Naive thymus-derived CD4-positive, alpha-beta T cell (primary cell): ENCODE measurements at places on chromosomes 6 and 20. TPM values are rescaled to one million over a fixed set of nuclear protein-coding genes. Genes with fewer than 3 reads are reported as not detected.
A peak's percentile ranks its signal among the peaks of the same experiment; 100 is the strongest.

SLC22A2 gene
- not detected for total RNA-seq

MCHR2 gene
- not detected for total RNA-seq

CPNE5 gene
- 1.9 and 2.6 TPM in 2 replicates for total RNA-seq

HS3ST5 gene
- not detected for total RNA-seq

MYB gene
- total RNA-seq: 14.2 TPM

TNNC2 gene
- 1.4 TPM for total RNA-seq

CYB5R4 gene
- total RNA-seq: 24.9 and 28.9 TPM in 2 replicates

FAM184A gene
- 9.8 TPM for total RNA-seq

ZC3H12D gene
- total RNA-seq: 67.9 TPM

PAX1 gene
- total RNA-seq: not detected

PSORS1C2 gene
- not detected in 2 replicates for total RNA-seq

SALL4 gene
- not detected for total RNA-seq

TFAP2A gene
- total RNA-seq: not detected

GRCh38 chr6:154773610-154774089 lies 40.4 kb downstream of the SCAF8 start:
- no peak for DNase-seq

- no peak for DNase-seq
Observed at GRCh38 chr6:14838133-14838583, 407.7 kb upstream of the JARID2 start.

DNA sequence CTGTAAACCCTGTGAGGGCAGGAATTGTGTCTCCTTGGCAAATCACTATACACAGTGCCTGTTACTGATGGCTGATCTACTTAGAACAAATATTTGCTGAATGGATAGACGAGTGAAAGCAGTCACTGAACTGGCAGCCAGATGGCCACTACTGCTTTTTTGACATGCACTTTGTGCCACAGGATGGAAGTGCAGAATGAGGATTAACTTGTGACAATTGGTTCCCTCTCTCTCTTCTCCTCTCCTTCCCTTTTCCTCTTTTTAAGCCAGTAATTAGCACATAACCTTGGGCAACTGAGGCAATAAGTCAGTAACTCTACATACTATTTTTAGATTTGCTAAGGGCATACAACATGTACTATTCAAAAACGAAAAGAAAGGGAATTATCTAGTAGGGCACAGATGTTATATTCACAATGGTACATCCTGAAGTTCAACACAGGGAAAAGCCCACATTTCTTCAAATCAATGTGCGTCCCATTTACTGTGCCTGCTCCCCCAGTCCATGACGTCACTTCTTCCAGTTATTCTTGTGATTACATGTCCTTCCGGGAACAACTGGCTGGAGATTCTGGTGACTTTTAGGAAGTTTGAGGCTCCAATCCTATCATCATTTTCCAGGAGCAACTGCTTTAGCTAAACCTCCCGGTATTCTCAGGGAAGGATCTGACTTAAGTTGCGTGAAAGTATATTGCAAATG lies 17.0 kb upstream of the RPS6KA2 start:
- DNase-seq: no peak

- peak; percentile 49 for DNase-seq
Observed at GRCh38 chr6:158213925-158214674, 46.0 kb downstream of the GTF2H5 start.

GRCh38 chr6:24631671-24632070 lies 14.3 kb downstream of the KIAA0319 start:
- DNase-seq: no peak

DNA sequence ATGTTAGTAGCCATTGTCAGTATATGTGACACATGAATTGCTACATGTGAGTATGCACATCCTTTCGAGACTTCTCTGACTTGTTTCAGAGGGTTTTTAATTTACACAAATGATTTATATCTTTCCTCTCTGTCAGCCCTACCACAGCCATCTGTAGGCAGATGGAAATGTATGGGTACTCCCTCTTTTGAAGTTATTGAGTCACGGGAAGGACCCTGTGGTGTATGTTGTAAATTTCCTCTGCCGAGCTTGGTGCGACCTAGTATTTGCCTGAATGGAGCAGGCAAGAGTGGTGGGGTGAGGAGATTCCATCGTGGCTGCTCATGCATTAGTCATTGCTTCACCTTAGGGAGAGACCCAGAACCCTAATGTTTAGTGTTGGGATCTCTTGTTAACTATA lies 171.9 kb downstream of the JARID2 start:
- no peak for DNase-seq

DNA sequence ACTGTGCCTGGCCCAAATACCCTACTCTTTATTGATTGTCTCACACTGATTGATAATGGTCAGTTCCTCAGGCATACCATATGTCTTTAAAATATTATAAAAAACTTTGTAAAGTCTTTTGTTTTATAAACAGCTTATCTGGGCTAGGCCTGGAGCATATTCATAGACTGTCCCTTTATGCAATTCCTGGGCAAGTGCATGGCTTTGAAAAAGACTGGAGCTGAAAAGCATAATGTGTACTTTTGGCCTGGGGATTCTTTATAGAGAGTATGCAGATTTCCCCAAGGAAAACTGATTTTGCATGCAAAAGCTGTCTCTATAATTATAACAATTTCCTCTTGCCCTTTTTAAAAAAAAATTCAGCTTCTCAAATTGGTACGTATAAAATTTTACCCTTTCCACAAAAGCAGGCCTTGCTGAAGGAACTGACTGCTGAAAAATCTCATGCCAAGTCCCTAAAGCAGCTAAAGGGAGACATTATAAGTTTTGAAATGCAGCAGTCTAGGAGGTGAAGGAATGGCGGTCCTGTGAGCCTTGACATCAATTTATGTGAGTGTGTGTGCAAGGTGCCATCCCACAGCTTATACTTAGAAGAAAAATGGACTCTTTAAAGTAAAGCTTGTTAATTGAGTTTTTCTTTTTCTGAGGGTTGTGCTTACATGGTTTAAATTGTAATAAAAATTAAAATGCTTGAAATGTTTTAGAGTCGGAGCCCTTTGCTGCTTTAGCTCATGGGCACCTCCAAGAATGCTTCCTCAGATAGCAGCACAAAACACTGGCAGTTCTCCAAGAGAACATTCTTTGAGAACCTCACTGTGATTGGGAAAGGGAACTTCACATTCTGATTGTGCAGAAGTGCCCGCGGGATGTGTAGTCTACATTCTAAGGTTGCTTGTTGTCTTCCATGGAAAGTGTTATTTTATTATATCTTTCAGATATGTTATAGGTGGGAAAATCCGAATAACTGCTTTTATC lies 43.9 kb downstream of the PLCB4 start:
- DNase-seq: no peak

GRCh38 chr20:10513061-10513460 lies 78.0 kb downstream of the SLX4IP start:
- DNase-seq: no peak

- no peak for DNase-seq
Observed at GRCh38 chr6:115865914-115866313, 194.8 kb downstream of the FRK start.

- DNase-seq: peak; percentile 23
Observed at GRCh38 chr20:38658879-38659596, 57.4 kb downstream of the ARHGAP40 start.

- DNase-seq: no peak
Observed at GRCh38 chr20:1784586-1784985, 110.6 kb upstream of the SIRPA start.

DNA sequence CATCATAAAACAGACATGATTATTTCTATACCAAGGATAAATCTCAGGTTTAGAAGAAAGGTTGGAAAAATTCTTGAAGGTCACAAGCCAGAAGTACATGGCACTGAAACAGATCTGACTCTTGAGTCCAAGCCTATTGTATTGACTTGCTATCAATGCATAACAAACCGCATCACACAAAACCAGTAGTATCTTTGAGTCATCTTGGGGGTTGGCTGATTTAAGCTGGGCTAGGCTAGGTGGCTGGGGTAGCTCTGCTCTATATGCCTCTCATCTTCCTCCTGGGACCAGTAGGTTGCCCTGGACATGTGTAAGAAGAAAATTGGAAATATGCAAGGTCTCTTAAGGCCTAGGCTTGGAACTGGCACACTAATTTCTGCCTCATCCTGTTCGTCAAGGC lies 37.0 kb upstream of the RAB23 start:
- no peak for DNase-seq

DNA sequence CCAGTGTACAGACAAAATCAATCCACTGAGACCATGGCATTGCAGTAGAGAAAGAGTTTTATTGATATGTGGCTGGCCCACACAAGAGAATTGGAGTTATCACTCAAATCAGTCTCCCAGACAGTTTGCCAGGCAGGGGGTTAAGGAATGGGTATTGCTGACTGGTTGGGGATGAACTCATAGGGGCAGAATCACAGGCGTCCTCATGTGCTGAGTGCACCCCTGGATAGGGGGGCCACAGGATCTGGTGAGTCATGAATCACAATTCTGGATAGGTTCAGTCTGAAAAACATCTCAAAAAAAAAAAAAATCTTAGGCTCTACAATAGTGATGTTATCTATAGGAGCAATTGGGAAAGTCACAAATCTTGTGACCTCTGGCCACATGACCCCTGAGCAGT lies 29.5 kb upstream of the ILRUN start:
- no peak for DNase-seq

DNA sequence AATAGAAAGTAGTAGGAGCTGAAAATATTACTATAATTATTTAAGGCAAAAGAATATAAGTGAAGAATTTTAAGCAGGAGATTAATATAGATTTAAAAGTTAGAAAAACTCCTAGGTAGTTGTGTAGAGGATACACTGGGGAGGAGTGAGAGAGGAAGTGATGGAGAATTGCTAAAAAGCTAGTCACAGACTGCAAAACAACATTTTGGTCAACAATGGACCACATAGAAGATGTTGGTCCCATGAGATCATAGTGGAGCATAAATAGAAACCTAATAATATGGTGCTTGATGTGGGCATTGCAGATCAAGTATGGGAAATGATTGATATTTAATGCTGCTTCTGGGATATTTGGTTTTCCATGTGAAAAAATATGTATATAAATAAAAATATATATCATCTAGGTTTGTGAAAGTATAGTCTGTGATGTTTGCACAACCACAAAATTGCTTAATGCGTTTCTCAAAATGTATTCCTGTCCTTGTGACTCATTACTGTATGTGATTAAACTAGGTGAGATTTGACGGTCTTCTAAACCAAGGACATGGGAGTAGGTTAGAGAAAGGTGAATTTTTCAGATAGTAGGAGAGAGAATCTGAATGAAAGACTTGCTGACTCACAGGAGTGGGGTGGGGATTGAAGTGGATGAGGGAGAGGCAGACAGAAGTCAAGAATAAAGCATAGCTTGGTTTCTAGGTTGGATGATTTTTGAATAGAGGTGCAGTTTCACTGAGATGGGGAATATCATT lies 174.0 kb downstream of the BCKDHB start:
- DNase-seq: no peak

DNA sequence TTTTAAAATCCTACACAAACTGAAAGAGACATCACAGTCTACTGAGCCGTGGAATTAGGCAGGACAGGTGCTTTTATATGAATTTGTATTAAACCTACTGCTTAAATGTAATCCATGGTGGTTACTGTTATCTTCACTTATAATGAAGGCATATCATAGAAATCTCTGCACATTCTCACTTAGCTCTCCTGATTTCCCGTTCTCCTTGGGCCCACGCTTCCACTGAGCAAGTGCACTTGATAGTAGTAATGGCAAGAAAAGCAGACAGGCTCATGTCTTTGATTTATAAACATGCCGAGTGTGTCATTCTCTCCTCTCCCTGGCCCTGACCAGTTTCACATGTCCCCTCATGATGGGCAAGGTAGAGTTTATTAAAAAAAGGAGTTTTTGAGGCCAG lies 186.3 kb downstream of the HIVEP2 start:
- no peak for DNase-seq

- no peak for DNase-seq
Observed at GRCh38 chr6:44918671-44919296, 409.3 kb upstream of the RUNX2 start.

DNA sequence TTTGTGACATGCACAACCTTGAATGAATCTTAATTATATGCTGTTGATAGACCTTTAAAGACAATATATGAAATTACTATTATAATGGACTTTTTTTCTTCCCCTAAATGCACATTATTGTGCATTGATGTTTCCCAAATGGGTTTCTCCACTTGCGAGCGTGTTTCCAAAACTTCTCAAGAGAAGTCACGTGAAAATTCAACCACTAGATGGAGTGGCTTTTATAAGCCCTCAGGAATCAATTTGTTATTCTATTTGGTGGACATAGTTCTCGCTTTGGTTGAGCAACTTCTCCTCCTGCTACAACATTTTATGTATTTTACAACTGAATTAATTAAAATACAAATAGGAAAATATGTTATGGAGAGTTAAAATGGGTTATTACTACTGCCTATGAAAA lies 9.0 kb downstream of the CNR1 start:
- no peak for DNase-seq

DNA sequence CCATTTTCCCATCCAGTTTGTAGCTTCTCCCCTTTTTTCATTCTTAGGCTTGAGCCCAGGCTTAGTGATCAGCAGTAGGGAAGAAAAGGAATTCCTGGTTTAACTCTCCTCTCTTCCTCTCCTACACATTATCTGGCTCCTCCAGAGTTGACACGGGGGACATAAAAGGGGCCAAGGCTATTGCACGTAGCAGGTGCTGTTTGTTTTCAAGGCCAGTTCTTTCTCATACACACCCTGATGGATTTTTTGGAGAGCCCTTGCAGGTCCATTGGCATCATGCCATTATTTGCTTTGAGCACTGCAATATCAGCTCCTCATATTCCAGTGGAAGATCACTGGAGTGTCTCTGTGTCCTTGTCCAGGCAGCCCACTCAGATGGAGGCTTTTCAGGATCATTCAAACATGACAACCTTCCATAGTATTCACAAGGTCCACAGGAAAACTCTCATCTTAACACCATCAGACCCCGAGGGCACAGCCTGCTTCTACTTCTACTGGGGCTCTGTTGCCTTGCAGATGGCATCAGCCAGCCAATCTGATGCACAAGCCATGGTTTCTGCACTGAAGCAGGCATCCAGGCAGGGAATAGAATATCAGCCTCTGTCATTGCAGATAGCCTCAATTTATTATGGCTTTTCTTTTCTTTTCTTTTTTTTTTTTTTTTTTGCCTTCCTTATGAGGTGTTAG lies 18.8 kb downstream of the PLCB4 start:
- no peak for DNase-seq

DNA sequence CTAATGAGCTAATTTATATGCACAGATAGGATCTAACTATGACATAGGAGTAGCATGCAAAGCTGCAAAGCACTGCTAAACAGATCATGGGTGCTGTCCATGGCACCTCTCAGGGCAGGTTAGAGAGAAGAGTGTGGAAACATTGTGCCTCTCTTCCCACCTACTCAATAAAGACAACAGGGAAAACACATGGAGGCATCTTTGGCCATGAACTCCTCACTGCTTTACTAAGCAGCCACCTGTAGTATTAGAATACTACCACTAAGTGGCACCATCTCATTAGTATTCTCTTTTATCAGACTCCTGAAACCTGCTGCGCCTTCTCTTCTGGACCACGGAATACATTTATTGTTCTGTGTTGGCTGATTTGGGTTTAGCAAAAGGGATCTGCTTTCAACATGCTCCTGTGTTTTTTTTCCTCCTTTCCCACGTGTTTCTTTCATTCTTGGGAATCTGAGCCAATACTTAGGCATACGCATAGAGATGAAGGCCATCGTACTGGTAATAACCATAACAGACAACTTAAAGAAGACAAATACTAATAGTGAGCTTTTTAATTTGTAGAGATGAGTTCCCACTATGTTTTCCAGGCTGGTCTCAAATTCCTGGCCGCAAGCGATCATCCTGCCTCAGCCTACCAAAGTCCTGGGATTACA lies 9.4 kb upstream of the HDDC2 start:
- DNase-seq: peak; percentile 19

- no peak for DNase-seq
Observed at GRCh38 chr6:16472349-16473069, 234.1 kb downstream of the GMPR start.

GRCh38 chr20:2780948-2781347 lies 19.5 kb downstream of the CPXM1 start:
- no peak for DNase-seq

GRCh38 chr6:52508261-52508739 lies 68.6 kb downstream of the TRAM2 start:
- DNase-seq: no peak
